Bronchial smooth muscle cell (primary cell): ENCODE measurements at places on chromosomes 2 and 18. TPM values are rescaled to one million over a fixed set of nuclear protein-coding genes. Genes with fewer than 3 reads are reported as not detected.

Gene SLC35F6
- total RNA-seq: 26.3 and 33.6 TPM in 2 replicates

Gene MC4R
- not detected in 2 replicates for total RNA-seq

Gene EVX2
- total RNA-seq: not detected in 2 replicates

Gene RAX
- not detected in 2 replicates for total RNA-seq

Gene WIPF1
- 5.2 and 12.9 TPM in 2 replicates for total RNA-seq

Gene PMAIP1
- total RNA-seq: 2.4 and 8.5 TPM in 2 replicates

Gene ALLC
- total RNA-seq: not detected in 2 replicates

Gene SLC5A7
- total RNA-seq: not detected in 2 replicates

Gene C2orf78
- total RNA-seq: not detected in 2 replicates

Gene ERMN
- not detected in 2 replicates for total RNA-seq

Gene TTC39C
- total RNA-seq: 13.4 and 28.2 TPM in 2 replicates

Gene FBXO41
- 0.60 and 0.95 TPM in 2 replicates for total RNA-seq

Gene SLC8A1
- total RNA-seq: 35.1 and 82.7 TPM in 2 replicates

Gene CYP27A1
- total RNA-seq: 26.2 and 36.0 TPM in 2 replicates

Gene GALR1
- total RNA-seq: not detected in 2 replicates

Gene MPV17
- 73.6 and 79.1 TPM in 2 replicates for total RNA-seq

Gene ALPP
- not detected in 2 replicates for total RNA-seq

Gene PLCL1
- total RNA-seq: 0.60 and 3.0 TPM in 2 replicates

Gene SULT1C4
- 0.16 TPM in 1 of 2 replicates, not detected in the other for total RNA-seq

Gene MARCHF4
- under 0.01 and 0.32 TPM in 2 replicates for total RNA-seq

Gene NR4A2
- 0.09 and 0.32 TPM in 2 replicates for total RNA-seq

Gene CHCHD5
- total RNA-seq: 12.3 and 24.4 TPM in 2 replicates

Gene PDE11A
- under 0.01 and 0.09 TPM in 2 replicates for total RNA-seq

Gene FSIP2
- under 0.01 and 0.16 TPM in 2 replicates for total RNA-seq

Gene CKAP2L
- total RNA-seq: 0.17 and 1.3 TPM in 2 replicates

Gene ZNF519
- 1.5 and 2.4 TPM in 2 replicates for total RNA-seq

Gene RUFY4
- not detected in 2 replicates for total RNA-seq

Gene NEU2
- total RNA-seq: not detected in 2 replicates

Gene KRTCAP3
- 0.26 and 0.47 TPM in 2 replicates for total RNA-seq

Gene RRM2
- 1.9 and 3.2 TPM in 2 replicates for total RNA-seq

Gene CPLX4
- total RNA-seq: not detected in 2 replicates

Gene UGT1A6
- total RNA-seq: not detected in 2 replicates

Gene SCN9A
- 5.2 and 12.1 TPM in 2 replicates for total RNA-seq

Gene ANKRD62
- not detected in 2 replicates for total RNA-seq

Gene ALPI
- not detected in 2 replicates for total RNA-seq

Gene SERPINB13
- 0.16 TPM in 1 of 2 replicates, not detected in the other for total RNA-seq

Gene ABHD1
- 0.16 TPM in 1 of 2 replicates, not detected in the other for total RNA-seq

Gene LIMS3
- 0.34 and 1.6 TPM in 2 replicates for total RNA-seq

Gene MGAT4A
- total RNA-seq: under 0.01 TPM in 1 of 2 replicates, not detected in the other

Gene NT5DC4
- total RNA-seq: not detected in 2 replicates

Gene SOX11
- not detected in 2 replicates for total RNA-seq

Gene TGIF1
- total RNA-seq: 74.7 and 80.4 TPM in 2 replicates

Gene ITGA6
- 5.3 and 23.2 TPM in 2 replicates for total RNA-seq

Gene HYCC2
- total RNA-seq: 6.8 and 7.4 TPM in 2 replicates

Gene PRKAG3
- not detected in 2 replicates for total RNA-seq

Gene ERBB4
- total RNA-seq: 0.32 TPM in 1 of 2 replicates, not detected in the other

Gene REG1B
- total RNA-seq: not detected in 2 replicates

Gene AOX1
- 8.9 and 19.4 TPM in 2 replicates for total RNA-seq

Gene LGALSL
- total RNA-seq: 1.1 and 1.7 TPM in 2 replicates

Gene DUSP2
- 0.94 and 1.1 TPM in 2 replicates for total RNA-seq

Gene KLHL14
- total RNA-seq: not detected in 2 replicates

Gene KLHL41
- 2.5 and 16.7 TPM in 2 replicates for total RNA-seq

Gene SERPINB7
- total RNA-seq: 0.79 TPM in 1 of 2 replicates, not detected in the other

Gene ADD2
- total RNA-seq: not detected in 2 replicates

Gene FAM161A
- 2.0 and 2.2 TPM in 2 replicates for total RNA-seq

Gene KLHL30
- 0.09 and 0.16 TPM in 2 replicates for total RNA-seq

Gene ELAC1
- total RNA-seq: 4.5 and 5.8 TPM in 2 replicates
